ENCODE measurements at places on chromosomes 12 and 14. TPM values are rescaled to one million over a fixed set of nuclear protein-coding genes. Genes with fewer than 3 reads are reported as not detected.

GRCh38 chr12:24860546-24860945 lies 88.4 kb downstream of the BCAT1 start:
- H3K4me1 ChIP-seq = peaks cover 4% of the 10 kb centered on the region
- no peak for DNase-seq
- H3K27ac ChIP-seq = no peak overlapping the region
- H3K36me3 ChIP-seq = peaks cover 37% of the 10 kb centered on the region

GRCh38 chr12:94570161-94570560 lies 80.2 kb downstream of the TMCC3 start:
- no peaks in the 10 kb centered on the region for H3K27me3 ChIP-seq
- DNase-seq = no peak
- H3K27ac ChIP-seq = no peak overlapping the region
- peaks cover 30% of the 10 kb centered on the region for H3K4me1 ChIP-seq

DNA sequence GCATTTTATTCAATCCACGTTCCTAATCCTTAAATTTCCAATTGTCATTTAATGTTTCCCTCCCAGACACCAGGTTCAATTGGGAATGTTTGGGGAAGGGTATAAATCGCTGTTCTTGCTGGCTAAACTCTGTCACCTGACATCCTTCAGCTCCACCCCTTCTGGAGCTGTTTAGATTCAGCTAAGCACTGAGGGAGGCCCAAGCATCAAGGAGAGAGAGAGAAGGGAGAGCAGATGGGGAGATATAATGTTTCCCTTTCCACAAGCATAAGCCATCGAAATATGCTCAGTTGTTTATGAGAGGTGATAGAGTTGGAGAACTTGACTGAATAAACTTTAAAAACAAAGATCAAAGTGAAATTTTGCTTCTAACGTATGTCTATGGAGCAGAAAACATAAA lies 1.8 kb downstream of the ABCC9 start:
- H3K4me1 ChIP-seq = peaks cover 12% of the 10 kb centered on the region
- no peak for DNase-seq
- no peak overlapping the region for H3K4me3 ChIP-seq
- H3K36me3 ChIP-seq = no peaks in the 10 kb centered on the region
- H3K27me3 ChIP-seq = peaks cover 64% of the 10 kb centered on the region
- no peak overlapping the region for H3K27ac ChIP-seq

DNA sequence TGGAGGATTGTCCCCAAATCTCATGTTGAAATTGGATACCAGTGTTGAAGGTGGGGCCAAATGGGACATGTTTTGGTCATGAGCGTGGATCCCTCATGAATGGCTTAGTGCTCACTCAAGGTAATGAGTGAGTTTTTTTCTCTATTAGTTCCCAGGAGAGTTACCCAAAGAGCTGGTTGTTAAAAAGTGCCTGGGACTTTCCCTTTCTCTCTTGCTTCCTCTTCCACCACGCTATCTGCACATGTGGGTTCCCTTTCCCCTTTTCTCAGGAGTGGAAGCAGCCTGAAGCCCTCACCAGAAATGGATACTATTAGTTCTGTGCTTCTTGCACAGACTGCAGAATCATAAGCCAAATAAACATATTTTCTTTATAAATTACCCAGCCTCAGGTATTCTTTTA lies 465.4 kb downstream of the FSCB start:
- H3K36me3 ChIP-seq = peaks cover 1% of the 10 kb centered on the region
- no peaks in the 10 kb centered on the region for H3K4me1 ChIP-seq
- H3K4me3 ChIP-seq = no peak overlapping the region
- no peaks in the 10 kb centered on the region for H3K27me3 ChIP-seq
- H3K27ac ChIP-seq = no peak overlapping the region
- no peak for DNase-seq

P2RX2 gene
- 0.19 TPM for total RNA-seq

TOMM20L gene
- 0.55 TPM for total RNA-seq

FOXA1 gene
- total RNA-seq = 196 TPM
